Pons (tissue), 1 donor: ENCODE measurements at places on chromosomes 6 and 20.
A peak's percentile ranks its signal among the peaks of the same experiment; 100 is the strongest.

DNA sequence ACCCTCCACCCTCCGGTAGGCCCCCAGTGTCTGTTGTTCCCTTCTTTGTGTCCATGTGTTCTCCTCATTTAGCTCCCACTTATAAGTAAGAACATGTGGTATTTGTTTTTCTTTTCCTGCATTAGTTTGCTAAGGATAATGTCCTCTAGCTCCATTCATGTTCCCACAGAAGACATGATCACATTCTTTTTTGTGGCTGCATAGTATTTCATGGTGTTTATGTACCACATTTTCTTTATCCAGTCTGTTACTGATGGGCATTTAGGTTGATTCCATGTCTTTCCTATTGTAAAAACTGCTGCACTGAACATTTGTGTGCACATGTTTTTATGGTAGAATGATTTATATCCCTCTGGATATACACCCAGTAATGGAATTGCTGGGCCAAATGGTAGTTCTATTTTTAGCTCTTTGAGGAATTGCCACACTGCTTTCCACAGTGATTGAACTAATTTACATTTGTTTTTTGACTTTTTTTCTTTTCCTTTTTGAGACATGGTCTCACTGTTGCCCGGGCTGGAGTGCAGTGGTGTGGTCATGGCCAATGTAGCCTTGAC, 4.5 kb downstream of the KPNA5 start:
- no peak for DNase-seq

DNA sequence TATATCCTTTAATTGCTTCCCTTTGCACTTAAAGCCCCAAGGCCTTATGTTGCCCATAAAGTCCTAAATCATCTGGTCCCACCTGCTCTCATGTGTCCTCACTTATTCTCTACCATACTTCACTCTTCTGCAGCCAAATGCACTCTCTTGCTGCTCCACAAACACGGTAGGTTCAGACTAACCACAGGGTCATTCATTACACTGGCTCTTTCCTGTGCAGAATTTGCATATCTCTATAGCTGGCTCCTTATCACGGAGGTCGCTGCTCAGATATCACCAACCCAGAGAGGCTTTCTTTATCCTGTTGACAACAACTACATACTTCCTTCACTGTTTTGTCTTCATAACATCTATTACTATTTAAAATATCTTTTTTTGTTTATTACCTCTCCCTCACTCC, 86.8 kb downstream of the MOXD1 start:
- no peak for DNase-seq

GRCh38 chr6:157961832-157962575, 19.7 kb upstream of the SYNJ2 start:
- no peak for DNase-seq

- no peak for DNase-seq
Observed at GRCh38 chr6:160238278-160238711, 20.3 kb downstream of the SLC22A2 start.

DNA sequence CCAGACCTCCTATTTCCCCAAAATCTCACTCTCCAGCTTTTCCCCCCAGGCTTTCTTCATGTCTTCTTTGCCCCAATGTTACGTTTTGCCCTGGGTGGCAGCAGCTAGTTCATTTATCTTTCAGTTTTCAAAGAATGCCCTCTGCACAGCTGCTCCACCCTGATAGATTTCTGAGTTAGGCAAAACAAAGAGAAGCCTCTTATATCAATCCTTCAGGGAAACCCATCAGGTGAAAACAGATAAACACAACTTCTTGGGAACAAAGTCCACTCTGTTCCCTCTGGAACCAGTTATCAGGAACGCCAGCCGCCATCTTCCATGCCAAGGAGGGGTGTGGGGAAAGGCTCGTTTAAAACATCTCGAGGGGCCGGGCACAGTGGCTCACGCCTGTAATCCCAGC, 34.0 kb downstream of the ZBTB9 start:
- DNase-seq: no peak

DNA sequence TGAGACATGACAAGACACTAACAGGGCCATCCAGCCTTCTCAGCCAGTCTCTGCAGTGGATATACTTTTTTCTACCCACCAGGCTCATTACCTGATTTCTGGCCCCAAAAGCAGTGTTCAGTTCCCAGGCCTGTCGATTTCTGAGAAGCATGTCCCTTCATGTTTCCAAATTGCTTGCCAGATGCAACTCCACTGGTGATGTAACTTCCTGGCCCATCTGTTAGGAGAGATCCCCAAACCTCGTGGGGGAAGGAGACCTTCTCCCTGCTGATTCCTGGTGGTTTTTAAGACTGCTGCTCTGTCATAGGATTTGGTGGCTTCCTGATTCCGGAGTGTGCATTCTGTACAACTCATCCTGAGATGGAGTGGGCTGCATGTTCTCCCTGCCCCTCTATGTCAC, 31.6 kb upstream of the MRPS10 start:
- DNase-seq: no peak

GRCh38 chr6:47135772-47136171, 93.6 kb upstream of the ADGRF1 start:
- no peak for DNase-seq

DNA sequence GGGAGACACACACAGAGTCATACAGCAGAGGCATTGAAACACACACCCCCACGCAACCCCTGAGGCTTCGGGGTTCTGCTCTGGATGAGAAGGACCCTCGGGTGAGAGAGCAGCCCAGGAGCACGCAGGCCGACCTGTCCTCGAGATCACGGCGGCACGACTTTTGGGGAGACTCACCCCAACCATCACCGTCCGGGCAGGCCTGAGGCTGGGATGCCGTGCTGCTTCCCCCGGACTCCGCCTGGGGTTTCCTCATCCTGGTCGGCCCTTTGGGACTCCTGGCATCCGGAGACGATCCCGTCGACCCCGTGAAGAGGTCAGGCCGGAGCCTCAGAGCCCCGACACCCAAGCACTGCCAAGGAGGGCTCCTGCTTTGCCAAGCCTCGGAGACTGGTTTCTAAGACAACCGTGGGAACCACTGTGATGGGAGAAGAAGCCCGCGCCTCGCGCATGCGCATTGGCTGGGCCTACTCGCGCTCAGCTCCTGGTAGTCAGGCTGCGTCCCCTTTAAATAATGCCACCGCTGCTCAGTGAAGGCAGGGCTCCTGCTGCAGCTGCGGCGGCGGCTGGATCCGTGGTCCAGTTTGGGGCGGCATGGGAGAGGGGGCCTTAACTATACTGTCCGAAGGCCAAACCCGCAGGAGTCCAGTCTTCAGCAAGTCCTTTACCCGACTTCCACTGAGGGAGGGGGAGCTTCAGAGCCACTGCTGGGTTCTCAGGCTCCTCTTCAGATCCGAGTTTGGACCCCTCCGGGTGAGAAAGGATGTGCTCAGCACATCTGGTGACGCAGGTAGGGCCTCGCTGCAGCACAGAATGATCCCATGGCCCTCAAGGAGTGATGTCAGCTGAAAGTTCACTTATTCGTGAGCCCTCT, 171.4 kb upstream of the ZNF337 start:
- peak; percentile 78 for DNase-seq

GRCh38 chr6:27111743-27112142, 135.8 kb upstream of the PRSS16 start:
- no peak for DNase-seq

- DNase-seq: no peak
Observed at GRCh38 chr20:51531141-51531710, 11.3 kb downstream of the NFATC2 start.

- no peak for DNase-seq
Observed at GRCh38 chr6:33329058-33329457, 11.5 kb upstream of the ZBTB22 start.

GRCh38 chr6:56749632-56750151, 107.0 kb upstream of the DST start:
- DNase-seq: no peak

DNA sequence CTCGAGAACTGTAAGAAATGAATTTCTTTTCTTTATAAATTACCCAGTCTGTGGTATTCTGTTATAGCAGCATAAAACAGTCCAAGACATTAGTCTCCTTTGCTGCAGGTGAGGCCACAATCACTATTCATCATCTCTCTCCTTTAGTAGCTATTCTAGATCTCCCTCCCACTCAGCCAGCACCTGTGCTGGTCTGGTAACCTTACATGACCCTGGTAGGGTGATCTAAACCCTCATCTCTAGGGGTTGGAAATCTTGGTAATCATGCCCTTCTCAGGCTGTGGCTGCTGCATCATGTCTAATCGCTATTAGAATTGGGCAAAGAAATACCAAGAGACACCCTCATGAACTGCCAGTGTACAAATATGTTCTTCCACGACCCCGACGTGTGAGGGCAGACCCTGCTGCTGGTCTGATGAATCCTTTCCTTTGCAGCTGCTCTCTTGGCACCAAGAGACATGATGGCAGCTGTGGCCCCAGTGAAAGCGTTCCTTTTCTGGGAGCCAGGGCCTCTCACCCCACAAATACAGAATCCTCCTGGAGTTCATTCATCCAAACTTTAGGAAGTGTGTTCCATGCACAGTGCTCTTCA, 23.0 kb upstream of the IGF2R start:
- no peak for DNase-seq

DNA sequence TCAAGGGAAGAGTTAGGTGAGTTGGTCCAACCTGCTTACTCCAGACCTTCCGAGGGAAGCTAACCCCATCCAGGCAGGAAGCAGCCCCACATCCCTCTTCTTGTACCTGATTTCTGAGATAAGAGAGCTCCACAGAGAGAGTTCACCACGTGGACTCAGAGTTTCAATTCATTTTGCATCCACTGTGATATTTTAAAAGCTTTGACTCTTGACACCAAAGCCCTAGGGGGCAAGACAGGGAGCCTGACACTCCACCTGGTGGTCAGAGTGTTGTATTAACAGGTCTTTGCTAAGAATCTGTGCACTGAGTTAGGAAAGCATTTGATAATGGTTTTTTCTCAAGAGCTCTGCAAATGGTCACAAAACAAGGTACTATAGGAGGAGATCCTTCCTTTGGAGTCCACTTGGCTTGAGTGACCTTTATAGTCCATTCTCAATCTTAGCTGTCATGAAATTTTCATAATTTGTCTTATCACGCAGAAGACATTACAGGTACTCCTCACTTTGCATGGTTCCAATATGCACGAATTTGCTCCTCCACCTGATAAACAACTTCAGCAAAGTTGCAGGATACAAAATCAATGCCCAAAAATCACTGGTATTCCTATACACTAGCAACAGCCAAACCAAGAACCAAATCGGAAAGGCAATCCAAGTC, 56.2 kb upstream of the RIPOR2 start:
- peak; percentile 37 for DNase-seq

DNA sequence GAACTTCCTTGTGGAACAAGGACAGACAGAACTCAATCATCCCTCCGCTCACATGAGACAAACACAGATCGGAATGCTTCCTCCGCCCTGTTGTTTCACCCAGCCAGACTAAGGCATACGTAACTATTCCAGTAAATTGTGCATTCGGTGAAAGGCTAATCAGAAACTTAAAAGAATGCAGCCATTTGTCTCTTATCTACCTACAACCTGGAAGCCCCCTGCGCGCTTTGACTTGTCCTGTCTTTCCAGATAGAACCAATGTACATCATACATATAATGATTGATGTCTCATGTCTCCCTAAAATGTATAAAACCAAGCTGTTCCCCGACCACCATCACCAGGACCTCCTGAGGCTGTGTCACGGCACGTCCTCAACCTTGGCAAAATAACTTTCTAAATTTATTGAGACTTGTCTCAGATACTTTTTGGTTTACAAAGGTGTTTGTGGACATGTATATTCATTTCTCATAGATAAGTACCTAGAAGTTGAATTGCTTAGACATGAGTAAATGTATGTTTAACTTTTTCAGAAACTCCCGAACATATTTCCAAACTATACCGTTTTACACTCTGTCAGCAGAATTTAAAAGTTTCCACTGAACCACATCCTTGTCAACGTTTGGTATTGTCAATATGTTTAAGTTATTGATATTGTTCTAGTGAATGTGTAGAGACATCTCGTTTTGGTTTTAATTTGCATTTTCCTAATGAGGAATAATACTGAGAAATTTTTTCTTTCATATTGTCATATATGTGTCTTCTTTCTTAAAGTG, 197.6 kb upstream of the THBS2 start:
- no peak for DNase-seq

- DNase-seq: peak; percentile 24
Observed at GRCh38 chr6:35972471-35973367, 51.7 kb downstream of the SLC26A8 start.

DNA sequence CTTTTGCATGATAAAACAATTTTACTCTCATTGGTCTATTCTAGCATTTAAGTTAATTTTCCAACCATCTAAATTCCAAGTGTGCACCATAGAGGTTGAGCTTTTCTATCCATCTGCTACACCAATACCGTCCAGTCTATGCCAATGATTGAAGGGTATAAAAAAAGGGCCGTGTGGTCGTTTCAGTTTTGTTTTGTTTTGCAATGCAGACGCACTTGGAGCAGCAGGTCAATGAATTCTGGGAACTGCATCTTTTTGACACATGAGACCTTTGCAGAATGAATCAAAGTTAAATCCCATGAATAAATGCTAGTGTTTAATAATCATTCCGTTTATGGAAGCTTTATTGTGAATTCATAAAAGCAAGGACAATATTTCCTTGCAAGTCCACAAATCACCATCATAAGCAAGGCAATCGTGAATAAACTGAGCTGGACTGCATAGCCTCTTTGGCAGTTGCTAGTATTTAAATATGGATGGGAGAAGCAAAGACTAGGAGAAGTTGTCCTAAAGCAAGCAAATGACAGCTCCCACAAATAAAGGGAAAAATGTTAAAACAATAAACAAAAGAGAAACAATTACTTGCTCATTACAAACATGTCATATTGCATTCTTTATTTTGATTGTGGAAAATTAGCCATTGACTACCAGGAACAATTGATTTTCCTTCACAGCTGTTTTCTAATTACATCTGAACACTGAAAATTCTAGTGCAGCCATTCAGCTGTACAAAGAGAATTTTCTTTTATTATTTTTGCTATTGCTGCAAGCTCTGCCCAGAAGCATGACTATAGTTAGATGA, 649.7 kb upstream of the GJE1 start:
- DNase-seq: peak; percentile 37

- no peak for DNase-seq
Observed at GRCh38 chr6:169986171-169986847, 234.9 kb downstream of the ERMARD start.

GRCh38 chr20:17747431-17747846, 47.7 kb downstream of the BANF2 start:
- DNase-seq: no peak

DNA sequence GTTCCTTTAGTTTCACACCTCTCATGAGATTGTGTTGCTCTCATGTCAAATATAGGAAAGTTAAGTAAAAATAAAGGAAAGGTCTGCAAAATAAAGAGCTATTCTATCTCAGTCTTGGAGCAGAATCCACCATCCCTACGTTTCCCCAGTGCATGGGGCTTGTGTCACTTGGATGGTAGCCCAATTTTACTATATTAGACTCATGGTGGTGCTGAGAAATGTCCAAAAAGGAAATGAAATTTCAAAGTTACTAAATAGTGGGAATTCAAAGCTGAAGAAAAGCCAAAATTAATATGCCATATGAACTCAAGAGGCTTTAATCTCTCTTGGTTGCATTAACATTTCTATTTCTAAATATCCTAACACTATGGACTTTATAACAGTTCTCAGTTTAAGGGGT, 1283.3 kb upstream of the GJE1 start:
- no peak for DNase-seq

- DNase-seq: no peak
Observed at GRCh38 chr6:89527634-89528033, 94.7 kb downstream of the ANKRD6 start.

- DNase-seq: no peak
Observed at GRCh38 chr6:15387118-15387517, 141.2 kb downstream of the JARID2 start.

- no peak for DNase-seq
Observed at GRCh38 chr20:16947479-16947878, 199.3 kb downstream of the OTOR start.
